Activated T-cell treated with anti-CD3 and anti-CD28 coated beads, Interleukin-2, amount 50 U/mL, for 72 hours (primary cell): ENCODE measurements at places on chromosomes 12 and 14. TPM values are rescaled to one million over a fixed set of nuclear protein-coding genes. Genes with fewer than 3 reads are reported as not detected.
A peak's percentile ranks its signal among the peaks of the same experiment; 100 is the strongest.

The KRT5 gene
- total RNA-seq = not detected

The CAMKK2 gene
- 25.3 TPM for total RNA-seq

DNA sequence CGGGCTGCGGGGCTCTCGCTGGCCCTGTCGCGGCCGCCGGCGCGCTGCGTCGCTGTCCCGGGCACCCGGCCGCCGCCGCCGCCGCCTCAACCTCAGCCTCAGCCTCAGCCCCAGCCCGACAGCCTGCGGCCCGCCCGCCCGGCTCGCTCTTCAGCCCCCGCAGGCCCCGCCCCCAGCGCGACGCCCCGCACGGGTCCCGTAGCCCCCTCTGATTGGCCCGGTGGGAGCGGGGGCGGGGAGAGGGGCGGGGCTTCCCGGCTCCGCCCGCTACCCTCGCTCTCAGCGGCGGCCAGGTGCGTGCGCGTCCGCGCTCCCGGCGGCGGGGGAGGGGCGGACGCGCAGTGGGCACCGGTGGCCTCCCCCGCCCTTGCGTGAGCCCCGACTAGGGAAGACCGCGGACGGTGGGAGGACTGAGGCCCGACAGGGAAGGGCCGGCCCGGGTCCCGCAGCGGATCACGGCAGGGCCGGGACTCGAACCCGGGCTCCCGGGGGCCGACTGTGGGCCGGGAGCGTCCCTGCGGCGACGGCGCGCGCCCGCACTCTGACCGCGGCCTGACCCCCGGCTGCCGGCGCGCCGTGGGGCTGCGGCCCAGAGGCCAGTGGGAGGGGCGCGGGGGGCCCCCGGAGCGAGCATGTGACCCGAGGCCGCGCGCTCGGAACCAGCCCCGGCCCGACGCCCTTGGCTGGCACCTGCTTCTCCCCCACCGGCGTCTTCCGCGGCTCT, at the start of gene PPP1R13B:
PPP1R13B (minus strand) TSS at position 125 of the 724 bp plus-strand sequence. CDS start 268 bp downstream, outside the sequence.
- peaks cover 14% of the 10 kb centered on the region for H3K4me1 ChIP-seq
- H3K36me3 ChIP-seq = peaks cover 2% of the 10 kb centered on the region
- H3K4me3 ChIP-seq = peak within 1 kb of the TSS; percentile 96
- peaks cover 7% of the 10 kb centered on the region for H3K27me3 ChIP-seq
- DNase-seq = peak; percentile 95

- no peaks in the 10 kb centered on the region for H3K27me3 ChIP-seq
- H3K4me1 ChIP-seq = no peaks in the 10 kb centered on the region
- H3K36me3 ChIP-seq = peaks cover 3% of the 10 kb centered on the region
- no peak overlapping the region for H3K4me3 ChIP-seq
- no peak overlapping the region for H3K27ac ChIP-seq
Measured at GRCh38 chr12:19652386-19652785, 213.1 kb downstream of the AEBP2 start.

DNA sequence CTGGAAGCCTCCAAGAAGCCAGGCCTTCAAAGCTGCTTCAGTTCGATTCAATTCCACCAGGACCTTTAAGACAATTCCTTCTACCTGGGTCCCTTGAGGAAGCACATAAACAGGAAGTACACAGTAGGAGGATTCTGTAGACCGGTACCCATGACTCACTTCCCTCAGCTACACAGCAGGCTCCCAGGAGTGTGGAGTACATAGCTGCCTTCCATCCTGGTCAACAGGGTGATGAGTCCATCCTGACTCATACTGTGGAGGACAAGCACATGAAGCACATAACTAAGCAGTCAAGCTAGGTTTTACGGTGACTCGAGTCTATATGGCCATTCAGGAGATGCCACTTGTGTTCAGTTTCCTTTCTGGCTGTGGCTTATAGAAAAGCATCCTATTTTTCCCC, 197.6 kb upstream of the RBM19 start:
- no peak for DNase-seq
- H3K36me3 ChIP-seq = no peaks in the 10 kb centered on the region
- H3K4me1 ChIP-seq = no peaks in the 10 kb centered on the region
- no peak overlapping the region for H3K27ac ChIP-seq
- H3K27me3 ChIP-seq = no peaks in the 10 kb centered on the region
